ENCODE measurements at places on chromosomes 5 and 9.

GRCh38 chr5:151053796-151054462, 26.9 kb downstream of the TNIP1 start:
- no peak for DNase-seq

- no peak for DNase-seq
Measured at GRCh38 chr5:175457466-175457865, 13.5 kb upstream of the DRD1 start.

DNA sequence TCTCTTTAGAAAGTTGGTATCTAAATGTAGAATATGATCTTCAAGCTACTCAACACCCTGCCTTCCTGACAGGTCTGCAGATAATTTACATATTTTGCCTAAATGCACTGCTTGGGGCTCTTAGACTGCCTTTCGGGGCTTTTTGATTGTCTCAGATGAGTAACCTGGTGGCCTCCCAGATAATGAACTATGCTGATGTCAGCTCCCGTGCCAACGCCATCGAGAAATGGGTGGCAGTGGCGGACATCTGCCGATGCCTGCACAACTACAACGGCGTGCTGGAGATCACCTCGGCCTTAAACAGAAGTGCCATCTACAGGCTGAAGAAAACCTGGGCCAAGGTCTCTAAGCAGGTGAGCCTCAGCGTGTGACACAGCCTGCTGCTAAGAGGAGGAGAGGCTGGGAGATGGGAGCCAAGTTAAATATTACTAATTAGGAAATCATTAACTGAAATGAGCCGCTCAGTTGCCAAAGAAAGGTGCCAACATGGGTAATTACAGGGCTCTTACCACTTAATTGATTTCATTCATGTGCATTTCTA, 20.8 kb upstream of the CKMT2 start:
- no peak for DNase-seq

DNA sequence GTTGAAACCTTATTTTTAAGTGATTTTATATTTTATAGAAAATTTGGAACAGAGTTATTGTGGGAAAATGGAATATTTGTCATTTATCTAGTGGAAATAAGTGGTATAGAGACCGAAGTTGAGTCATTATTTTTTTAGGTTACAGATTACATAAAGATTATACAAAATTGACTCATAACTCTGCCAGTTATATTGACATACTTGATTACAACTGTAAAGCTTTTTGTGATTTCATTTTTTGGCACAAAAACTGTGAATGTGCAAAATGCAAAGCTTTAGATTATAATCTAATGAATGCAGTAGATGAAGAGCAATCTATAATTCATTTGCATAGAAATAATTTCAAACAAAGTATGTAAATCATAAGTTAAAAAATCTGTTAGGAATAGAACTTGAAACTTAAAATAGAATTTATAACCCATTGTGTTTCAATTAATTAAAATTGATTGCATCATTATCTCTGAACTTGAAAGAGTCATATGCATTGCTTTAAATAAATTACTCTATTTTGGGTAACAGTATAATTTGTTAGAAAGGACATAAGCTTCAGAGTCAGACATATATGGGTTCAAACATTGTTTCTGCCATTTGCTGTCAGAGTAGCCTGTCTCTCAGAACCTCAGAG, 280.4 kb downstream of the FER start:
- no peak for DNase-seq

- no peak for DNase-seq
Measured at GRCh38 chr9:88972401-88972800, 18.9 kb upstream of the S1PR3 start.

GRCh38 chr5:75856056-75856455, 138.8 kb upstream of the POC5 start:
- no peak for DNase-seq

DNA sequence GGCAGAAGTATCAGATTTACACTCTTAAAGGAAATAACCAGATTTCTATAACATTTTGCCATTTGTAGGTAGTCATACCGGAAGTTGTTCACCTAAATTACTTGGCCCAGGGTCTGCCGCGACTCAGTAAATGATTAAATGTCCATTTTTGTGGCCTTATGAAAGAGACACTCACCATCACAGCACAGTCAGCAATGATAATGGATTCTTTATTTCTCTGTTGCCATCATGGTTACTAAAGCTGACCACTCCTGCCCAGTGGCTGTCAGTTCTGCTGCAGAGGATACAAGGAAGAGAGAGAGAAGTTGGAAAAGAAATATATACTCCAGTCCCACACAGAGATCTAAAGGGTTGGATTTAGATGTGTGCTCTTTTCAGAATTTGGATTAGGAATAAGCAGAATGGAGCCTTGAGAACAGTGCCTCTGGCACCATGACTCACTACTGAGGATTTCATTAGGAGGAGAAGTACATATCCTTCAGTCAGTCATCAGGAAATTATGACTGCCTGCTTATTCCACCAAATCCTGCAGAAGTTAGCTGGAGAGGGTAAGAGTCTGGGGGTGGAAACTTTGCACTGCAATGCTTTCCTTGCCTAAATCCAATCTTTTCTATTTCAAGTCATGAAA, 72.8 kb upstream of the EFNA5 start:
- DNase-seq: peak; percentile 26

- DNase-seq: no peak
Measured at GRCh38 chr5:1315709-1316587, 21.1 kb upstream of the TERT start.

DNA sequence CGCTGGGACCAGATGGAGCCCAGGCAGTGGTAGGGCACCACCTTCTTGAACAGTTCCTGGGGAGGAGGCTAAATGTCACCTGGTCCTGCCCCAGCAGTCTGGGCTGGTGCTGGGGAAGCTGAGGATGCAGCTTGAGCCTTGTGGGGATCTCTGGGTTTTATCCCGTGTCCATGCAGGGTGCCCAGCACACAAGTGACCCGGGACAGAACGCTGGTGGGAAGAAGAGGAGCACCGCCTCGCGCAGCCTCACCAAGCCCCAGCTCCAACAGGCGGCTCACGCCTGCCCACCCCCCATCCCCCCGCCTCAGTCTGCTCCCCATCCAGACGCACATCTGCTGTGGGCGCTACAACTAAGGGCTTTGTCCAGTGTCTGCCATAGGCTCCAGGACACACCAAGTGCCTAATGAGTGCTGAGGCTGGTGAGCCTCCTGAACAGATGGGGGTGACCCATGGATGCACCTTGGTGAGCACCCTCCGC, 13.8 kb downstream of the RALGDS start:
- no peak for DNase-seq
